ENCODE measurements at places on chromosomes 3 and 15. TPM values are rescaled to one million over a fixed set of nuclear protein-coding genes. Genes with fewer than 3 reads are reported as not detected.

AP3B2 gene
- total RNA-seq = 0.94 TPM

CSPG4 gene
- 0.06 TPM for total RNA-seq

ANKRD63 gene
- total RNA-seq = 0.54 TPM

TXNRD3 gene
- 6.5 TPM for total RNA-seq

PARP15 gene
- not detected for total RNA-seq

GOLGA6L26 gene
- total RNA-seq = not detected

Measured in A549 treated with CORT108297 at 1 μM for 4 hours (cell line).